ENCODE measurements at places on chromosomes 2 and 18. TPM values are rescaled to one million over a fixed set of nuclear protein-coding genes. Genes with fewer than 3 reads are reported as not detected.

GRCh38 chr2:96344011-96344410, 8.4 kb downstream of the NCAPH start:
- no peak for DNase-seq

Gene TRABD2A
- polyA plus RNA-seq, result 0.82 TPM

DNA sequence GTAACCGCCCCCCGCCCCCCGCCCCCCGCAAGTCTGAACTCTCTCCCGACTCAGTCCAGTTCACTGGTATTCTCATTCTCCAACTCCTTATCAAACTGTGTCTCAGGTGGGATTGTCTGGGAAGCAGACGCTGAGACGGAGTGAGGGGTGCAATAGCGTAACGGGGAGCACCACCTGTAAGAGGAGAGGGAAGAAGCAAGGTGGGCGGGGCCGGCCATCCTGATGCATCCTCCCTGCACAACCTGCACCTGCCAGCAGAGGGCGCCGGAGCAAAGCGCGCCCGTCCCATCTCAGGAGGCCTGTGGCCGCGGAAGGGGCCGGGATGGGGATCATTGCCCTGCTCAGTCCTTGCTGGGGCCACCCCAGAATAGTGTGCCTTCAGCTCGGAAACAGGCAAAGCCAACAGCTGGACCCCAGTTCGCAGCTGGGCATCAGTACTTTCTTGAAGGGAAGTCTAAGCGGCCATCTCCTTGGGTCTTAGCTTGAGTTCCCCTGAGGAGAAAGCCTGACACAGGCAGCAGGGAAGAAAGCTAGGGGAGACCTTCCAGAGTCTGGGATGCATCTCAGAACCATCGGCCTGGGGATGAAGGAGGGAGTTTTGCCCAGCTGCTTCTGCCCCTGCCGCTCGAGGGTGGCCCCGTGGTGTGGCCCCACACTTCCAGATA, 208.0 kb downstream of the TFCP2L1 start:
- no peak for DNase-seq

Gene EMX1
- 55.7 TPM for polyA plus RNA-seq

Measured in left renal cortex interstitium (tissue), 4 donors.